ENCODE measurements at places on chromosomes 2 and 18.

GRCh38 chr18:2223849-2224248 is 347.5 kb downstream of the METTL4 start:
- no peak for DNase-seq

DNA sequence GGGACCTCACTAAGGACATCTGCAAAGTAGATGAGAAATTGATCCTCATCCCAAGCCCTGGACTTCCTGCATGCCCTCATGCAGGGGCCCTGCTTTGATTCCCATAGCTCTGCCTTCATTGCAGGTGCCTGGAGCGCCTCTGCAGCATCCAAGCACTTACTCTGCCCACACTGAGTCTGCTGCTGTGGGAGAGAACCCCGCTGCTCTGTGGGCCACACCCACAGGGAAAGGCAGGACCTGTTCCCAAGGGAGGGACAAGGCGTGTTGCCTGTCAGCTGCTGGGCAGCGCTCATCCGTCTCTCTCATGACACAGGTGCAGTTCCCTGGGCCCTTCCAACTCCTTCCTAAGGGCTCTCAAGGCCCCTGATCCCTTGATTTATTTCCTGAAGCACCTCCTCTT is 266.8 kb upstream of the SMIM21 start:
- DNase-seq, result no peak

- no peak for DNase-seq
These were observed 124.2 kb upstream of the ITGB6 start for GRCh38 chr2:160324161-160324800.

DNA sequence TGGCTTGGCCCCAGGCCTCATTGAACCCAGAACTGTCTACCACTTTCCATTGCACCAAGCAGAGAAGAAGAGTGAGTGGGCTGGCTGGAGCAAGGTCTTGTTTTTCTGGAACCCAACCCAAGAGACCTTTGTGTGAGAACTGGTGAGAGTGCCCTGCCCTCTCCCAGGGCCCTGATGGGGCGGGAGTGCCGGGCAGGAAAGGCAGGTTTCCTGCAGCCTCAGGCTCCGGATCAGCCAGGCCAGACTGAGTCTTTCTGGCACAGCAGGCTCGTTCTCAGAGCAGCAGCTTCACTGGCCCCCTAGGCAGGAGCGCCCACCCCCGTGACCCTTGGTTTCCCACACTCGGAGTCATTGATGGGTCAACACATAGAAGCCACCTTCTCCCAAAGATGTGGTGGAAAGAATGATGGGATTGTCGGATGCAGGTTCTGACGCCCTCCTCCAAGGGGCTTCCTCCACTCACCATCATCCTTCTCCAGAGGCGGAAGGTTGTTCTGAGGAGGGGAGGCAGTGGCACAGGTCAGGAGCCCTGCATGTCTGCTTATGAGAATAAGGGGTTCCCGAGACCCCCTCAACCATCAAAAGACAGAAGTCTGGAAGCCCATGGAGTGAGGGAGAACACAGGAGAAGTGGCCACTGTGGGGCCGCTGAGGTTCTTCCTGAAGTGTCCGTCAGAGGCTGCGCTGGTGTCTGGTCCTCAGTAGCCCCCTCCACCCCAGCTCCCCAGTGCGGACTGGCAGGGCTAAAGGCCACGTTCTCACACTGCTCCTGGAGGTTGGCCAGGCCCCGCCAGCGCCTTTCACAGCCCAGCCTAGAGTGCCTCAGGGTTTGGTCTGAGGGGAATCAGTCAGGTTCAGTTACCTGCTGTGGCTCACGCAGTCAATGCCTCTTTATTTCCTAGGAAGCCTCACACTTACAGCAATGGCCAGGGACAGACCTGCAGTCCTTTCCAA is 62.8 kb upstream of the LAPTM4A start:
- no peak for DNase-seq

GRCh38 chr2:159933040-159933726 is 129.2 kb downstream of the PLA2R1 start:
- no peak for DNase-seq

- no peak for DNase-seq
These were observed 194.4 kb downstream of the RNF144A start for GRCh38 chr2:7111626-7112025.

- DNase-seq, result no peak
These were observed 16.0 kb upstream of the TSPYL6 start for GRCh38 chr2:54271843-54272627.

DNA sequence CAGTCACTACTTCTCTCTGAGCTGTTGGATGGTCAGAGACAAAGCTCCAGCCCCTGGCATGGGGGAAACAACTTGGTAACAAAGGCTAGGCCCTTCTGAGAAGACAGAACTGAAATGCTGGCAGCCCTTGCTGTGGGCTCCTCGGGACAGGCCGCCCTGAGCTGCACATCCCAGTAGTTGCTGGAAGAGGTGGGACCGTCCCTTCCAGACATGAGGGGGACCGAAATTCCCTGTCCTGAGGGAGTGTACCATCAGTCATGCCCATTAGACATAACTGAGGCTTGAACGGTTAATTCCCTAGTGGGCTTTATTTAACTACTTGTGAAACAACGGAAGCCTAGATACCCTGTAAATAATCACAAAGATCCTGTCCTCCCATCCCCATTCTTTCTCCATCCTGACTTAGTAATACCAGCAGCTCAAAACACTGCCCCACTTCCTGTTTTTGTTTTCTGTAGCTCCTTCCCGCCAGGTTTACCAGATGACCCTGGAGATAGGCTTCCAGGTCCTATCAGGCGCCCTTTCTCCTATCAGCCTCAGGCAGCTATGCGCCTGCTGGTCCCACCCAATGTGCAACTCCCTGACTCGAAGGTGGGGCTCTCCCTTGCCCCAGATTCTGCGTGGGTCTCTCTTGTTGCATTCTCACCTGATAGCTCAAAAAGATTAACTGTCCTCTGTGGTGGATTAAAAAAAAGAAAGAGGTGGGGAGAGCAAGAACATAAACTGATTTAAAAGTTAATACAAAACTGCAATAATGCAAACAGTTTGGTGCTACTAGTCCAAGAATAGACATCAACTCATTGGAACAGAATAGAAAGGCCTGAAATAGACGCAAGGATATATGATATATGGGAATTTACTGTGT is 37.0 kb upstream of the NT5DC4 start:
- DNase-seq, result no peak

DNA sequence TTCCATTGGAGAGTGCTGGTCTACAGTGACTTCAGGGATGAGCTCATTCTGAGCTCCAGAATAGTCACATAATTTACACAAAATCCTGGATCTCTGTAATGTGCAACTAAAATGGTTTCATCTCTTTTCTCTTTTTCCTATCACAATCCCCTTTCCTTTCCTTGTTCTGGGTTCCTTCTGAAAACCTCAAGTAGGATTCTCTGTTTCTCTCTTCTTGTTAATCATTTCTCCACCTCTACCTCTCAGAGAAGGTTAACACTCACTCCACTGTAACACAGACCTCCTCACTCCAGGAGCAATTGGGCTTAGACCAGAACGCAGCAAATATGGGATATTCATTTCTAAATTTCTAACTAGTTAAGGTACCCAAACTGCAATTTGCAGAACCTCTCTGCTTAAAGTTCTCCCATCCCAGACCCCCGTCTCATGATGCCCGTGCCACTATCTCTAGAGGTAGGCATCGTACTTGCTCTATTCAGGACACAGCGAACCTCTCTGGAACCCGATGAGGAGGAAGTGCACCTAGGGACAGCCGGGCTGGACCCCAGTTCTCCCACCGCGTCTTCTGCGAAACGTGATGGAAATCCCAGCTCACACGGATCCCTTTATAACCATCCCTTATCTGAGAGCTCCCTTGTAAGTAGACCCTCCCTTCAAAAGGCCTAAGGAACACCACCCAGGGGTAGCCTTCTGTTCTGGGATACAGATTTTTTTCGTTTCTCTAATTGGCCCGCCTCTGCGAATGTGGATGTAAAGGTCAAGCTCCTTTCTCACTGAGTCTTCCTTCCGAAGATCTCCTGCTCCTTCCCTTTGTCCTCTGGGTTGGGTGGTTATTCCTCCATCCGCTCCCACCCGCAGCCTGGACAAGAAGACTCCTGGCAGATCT is 1.3 kb downstream of the FOXI3 start:
- no peak for DNase-seq

GRCh38 chr2:105849431-105850179 is 104.9 kb downstream of the NCK2 start:
- DNase-seq, result no peak

- DNase-seq, result no peak
These were observed 77.0 kb downstream of the LANCL1 start for GRCh38 chr2:210399440-210400041.

DNA sequence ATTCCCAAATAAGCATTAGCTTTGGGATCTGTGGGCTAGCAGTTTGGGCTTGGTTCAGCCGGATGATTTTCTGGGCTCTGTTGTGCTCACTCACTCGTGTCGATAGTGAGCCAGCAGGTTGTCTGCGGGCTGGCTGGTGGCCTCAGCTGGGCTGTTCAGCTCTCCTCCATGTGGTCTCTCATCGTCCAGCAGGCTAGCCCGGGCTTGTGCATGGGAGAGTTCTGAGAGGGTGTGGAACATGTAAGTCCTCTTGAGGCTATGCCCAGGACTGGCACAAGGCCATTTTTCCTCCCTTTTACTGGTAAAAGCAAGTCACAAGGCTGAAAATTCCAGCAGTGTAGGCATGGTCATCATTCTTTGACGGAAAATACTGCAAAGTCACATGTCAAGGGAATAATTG is 38.5 kb downstream of the NTSR2 start:
- DNase-seq, result no peak

DNA sequence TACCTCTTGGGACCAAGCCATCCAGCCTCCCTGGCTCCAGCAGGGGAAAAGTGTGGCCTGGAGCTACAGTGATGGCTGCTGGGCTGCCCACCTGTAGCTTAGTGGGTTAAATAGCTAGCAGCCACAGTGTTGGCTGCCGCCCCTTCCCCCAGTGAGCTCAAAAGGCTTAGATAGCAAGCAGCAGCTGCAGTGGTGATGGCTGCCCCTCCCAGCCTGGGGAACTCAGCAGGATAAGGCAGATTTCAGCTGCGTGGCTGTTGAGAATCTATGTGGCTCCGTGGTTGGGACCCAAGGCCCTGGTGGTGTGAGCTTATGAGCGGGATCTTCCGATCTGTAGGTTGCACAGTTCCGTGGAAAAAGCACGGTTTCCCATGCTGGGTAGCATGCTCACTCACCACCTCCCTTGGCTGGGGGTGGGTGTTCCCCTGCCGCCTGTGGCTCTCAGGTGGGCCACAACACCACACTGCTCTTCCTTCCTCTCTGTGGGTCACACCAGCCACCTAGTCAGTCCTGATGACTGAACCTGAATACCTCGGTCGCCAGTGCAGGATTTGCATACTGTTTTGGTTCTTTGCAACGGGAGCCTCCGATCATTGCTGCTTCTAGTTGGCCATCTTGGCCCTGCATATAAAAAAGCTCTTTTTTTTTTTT is 946.5 kb upstream of the FAM98A start:
- no peak for DNase-seq

DNA sequence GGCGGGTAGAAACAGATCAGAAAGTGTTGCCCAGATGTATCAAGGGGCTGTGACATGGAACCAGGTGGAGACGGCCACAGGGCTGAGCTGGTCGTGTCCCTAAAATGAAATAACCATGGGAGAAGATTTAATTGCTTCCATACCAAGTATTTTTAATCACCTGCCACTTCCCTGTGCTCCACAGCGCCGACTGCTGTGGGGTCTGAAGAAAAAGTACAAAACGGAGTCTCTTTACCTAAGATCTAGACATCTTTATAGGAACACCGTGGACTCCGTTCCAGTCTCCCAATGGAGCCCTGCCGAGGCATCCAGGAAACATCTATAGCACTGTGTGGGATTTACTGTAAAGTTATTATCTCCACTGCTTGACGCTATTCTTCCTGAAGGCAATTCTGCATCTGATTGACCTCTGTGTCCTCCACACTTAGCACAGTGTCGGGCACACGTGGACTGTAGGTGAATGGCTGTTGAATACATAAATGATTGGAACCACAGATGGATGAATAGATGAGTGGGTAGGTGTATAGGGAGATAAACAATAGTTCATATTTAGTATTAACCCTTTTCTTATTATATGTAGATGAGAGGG is 21.6 kb upstream of the GYPC start:
- DNase-seq, result no peak

GRCh38 chr2:235183786-235184185 is 232.0 kb downstream of the SH3BP4 start:
- DNase-seq, result no peak

DNA sequence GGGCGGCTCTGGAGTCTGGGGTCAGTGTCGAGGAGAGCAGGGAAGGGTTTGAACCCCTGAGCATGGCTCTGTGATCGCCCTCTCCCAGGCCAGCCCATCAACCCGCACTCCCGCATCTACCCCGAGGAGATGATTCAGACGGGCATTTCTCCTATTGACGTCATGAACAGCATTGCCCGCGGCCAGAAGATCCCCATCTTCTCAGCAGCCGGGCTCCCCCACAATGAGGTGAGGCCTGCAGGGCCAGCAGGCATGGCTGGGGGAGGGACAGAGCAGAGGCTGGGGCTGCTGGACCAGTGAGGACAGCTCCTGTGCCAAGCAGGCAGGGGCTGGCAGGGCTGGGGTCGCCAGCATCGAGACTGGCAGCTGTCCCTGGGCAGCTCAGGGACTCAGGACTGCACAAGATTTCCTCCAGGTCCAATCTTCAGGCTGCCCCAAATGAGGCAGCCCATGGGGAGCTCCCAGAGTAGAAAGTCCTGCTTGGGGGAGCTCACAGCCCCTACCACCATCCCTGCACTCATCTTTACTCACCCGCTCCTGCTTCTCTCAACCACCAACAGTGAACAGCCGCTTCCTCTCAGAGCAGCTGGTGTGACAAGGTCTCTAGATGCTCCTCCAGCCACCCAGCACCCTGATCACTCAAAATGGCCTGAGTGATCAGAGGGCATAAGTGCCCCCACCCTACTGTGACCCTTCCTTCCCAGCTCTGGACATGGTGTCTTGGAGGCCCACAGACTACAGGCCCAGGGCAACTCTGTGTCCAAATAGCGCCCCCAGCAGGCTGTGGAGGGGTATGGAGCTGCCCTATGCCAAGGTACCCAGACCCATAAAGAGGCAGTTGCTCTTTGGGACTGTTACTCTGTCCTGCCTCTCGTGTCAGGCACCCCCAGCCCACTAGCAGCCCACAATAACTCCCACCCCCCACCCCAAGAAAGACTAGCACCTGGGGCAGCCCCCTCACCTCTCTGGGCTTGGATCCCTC is 18.3 kb upstream of the ANKRD53 start:
- DNase-seq, result no peak

- DNase-seq, result no peak
These were observed 45.0 kb downstream of the MAP4K4 start for GRCh38 chr2:101742547-101742946.

DNA sequence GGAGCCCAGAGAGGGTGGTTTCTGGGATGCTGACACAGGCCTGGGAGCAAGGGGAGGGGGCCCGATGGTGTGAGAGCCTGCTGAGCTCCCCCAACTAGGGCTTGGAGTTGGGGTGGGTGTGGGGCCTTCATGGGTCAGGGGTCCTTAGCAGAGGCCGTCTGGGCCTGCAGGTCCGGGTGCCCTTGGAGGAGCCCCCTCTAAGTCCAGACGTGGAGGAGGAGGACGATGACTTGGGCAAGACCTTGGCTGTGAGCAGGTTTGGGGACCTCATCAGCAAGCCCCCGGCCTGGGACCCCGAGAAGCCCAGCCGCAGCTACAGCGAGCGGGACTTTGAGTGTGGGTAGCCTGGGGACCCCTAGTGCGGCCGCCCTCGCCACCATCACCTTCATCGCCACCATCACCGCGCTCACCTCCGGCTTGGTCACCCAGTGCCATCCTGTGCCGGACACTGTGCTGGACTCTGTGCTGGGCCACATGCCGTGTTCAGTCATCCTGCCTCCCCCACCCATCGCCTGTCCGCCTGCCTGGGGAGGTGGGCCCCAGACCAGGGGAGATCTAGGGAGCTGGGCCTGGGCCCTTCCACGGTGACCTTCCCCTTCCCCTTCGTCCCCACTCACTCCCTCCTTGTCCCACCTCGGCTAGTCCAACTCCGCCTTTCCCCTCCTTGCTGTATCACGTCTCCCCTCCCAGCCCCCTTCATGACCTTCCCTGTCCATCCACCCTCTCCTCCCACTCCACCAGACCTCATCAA is 980 bp downstream of the SLC4A3 start:
- DNase-seq, result no peak
